Amniotic stem cell (primary cell): ENCODE measurements at places on chromosomes 13 and 19.

DNA sequence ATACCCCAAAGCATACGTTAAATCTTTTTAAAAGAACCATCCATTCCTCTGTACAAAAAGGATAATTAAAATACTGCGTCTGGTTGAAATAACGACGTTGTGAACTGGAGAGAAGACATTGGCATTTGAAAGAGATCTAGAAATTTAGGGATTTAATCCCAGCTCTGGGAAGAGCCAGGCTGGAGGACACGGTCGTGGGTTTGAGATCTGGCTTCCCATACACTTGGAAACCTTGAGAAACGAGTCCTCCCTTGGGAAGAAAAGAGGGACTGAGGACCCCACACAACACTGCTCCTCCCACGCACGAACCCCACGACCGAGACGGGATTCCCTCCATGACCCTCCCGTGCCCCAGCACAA lies 625 bp downstream of the ZNF709 start:
- DNase-seq = no peak

DNA sequence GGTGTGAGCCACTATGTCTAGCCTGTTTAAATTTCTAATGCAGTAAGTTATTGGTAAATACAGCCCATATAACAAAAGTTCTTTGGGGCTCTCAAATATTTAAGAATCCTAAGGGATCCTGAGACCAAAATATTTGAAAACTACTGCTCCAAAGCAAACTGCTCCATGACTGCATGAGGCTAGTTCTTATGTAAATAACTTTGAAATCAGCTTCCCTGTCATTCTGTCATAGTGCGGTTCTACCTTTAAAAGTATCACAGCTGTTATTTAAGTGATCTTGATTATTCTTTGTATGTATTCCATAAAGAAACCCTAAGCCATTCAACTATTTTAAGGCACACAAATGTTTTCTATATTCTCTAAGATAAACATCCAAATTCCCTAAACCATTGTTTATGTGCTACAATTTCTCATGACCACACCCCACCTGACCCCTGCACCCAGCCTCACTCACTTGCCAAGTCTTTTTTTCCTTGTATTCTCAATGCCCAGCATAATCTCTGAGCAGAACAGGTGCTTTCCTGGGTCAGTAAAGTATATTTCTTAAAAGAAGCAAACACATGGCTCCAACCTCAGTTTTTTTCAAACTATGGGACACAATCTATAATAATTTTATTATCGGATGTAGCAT lies 146.6 kb downstream of the RNF17 start:
- no peak for DNase-seq

DNA sequence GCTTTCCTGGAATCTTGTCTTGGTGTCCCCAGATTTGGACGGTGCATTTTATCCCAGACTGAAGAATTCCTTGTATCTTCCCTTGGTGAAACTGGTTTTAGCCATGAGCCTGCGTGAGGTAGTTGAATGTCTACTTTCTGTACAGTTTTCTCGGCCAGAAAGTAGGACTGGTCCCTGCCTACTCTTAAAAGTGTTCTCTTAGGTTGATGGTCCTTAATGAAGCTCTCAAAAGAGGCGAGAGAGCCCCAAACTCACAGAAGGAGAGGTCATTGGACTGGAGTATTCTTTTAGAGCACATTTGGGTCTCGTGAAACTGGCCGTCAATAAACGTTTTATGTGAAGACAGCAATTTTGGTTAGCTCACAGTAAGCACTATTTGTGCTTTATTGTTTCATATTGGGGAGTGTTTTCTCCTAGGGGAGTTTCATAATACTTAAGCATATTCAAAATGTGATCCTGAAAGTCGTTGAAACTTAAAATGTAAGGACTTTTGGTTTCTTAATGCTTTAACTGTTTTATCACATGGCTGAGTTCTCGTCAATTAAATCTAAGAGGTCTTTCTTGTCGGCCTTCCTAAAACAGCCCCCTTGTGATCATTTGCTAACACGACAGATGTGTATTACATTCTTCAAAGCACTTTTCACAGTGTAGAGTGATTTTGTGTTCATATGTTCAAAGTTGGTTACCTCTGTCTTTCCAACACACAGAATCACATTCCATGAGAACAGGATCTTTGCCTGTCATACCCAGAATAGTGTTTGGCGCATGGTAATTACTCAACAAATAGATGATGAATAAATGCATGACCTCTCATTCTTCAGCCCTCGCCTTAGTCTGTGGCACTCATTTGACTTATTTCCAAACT lies 889 bp downstream of the GTF2F2 start:
- no peak for DNase-seq

- no peak for DNase-seq
Measured at GRCh38 chr19:35008891-35009341, 8.8 kb downstream of the GRAMD1A start.

DNA sequence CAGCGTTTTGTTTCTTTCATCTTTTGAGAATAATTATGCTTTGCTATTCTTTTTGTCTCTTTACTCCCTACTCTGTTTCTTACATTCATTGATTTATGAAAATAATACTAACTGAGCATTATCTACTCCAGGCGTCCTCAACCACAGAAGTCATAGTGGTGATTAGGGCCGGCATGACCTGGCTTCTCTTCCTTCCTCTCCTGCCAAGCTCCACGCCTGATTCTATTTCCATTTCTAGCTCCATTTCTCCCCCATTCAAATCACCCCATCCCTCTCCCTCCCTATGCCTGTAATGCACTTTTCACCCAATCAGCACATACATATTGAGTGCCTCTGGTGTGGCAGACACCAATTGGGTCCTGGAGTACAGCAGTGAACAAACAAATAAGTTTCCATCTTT lies 183.2 kb upstream of the GPR12 start:
- no peak for DNase-seq

DNA sequence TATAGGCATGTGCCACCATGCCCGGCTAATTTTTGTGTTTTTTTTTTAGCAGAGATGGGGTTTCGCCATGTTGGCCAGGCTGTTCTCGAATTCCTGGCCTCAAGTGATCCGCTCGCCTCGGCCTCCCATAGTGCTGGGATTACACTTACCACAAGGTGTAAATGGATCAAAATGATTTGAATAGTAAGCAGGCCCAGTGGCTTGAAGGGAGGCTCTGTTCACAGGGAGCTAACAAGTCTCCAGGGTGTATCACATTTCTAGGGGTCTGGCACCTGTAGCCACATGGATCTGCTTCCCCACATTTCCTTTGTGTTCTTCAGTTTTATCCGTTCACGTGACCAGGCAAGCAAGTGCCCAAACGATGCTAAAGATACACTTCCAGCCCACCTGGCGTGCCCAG lies 13.5 kb upstream of the CNFN start:
- no peak for DNase-seq
